ENCODE measurements at places on chromosomes 3 and 15.
A peak's percentile ranks its signal among the peaks of the same experiment; 100 is the strongest.

DNA sequence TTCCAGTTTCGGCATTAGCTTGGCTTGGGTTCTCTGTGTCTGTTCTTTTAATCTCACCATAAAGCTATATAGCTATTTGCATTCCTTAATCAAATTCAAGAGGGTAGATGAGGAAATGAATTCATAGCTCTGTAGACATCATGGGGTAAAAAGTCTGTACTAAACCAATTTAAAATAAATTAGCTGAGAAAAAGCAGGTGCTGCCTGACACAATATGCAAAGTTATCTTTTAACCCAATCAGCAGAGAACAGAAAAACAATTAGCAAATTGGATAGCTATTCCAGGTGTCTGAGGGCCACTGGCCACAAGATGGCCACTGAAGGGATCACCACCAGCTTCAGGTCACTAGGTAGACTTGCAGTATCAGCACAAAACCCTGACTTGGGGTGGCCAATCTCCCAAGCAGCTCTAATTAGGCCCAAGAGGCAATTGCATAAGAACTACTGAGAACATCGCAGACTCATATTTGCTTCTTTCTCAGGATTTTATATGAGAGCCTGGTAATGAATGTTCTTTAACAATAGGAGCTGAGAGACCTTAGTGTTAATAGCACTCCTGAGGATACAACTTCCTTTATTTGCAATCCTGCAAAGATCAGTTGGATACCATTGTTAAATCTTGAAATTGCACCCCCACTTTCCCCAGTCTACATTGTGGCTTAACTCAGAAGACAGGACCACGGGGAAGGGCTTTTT is 494.3 kb downstream of the PDCD6IP start:
- DNase-seq, result no peak

DNA sequence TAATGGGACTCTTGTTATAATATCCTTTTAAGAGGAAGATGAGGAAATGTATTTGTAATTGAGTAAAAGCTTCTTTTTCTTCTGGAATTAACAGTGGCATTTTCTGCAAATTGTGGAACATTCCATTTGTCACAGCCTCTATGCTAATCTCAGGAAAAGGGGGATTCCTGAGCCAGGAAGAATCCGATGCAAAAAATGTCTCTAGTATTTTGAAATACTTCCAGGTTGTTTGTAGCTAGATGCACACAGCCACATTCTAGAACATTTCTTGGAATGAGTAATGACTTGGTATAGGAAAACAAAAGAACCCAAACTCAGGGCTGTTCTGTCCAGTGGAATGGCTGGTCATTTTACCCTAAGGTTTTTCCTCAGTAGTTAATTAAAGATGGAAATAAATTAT is 98.5 kb upstream of the SLC2A2 start:
- no peak for DNase-seq

DNA sequence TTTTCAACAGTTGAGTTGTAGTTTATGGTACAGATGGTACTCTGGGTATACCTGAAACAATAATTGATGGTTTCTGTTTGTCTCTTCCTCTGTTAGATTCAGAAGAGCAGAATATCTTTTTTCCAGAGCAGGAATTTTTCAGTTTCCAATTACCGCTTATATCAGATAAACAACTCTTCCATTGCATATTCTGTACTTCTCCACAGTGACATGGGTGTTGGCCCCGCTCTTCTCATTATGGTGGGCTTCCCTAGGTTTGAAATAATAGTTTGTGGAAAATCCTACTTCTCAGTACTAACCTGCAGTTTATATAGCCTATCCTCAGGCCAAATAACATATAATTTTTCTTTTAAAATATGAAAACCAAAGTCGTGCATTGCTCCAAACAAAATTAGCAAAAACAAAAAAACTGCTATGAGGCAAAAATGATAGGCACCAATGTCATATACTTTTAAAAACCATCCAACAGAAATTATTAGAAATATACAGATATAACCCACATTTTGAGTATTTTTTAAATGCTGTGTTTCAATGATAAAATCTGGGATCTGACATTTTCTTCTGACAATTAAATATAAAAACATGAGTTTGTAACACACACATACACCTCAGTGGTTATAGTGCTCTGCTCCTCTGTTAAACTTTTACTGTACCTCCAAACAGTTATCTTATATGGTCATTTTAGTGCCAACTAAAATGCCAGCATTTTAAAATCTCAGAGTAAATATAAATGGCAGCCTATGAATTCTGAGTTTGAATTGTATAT is 56.8 kb downstream of the CMSS1 start:
- no peak for DNase-seq

- peak; percentile 27 for DNase-seq
Observed at GRCh38 chr3:44913868-44914468, 39.6 kb downstream of the TGM4 start.

- peak; percentile 38 for DNase-seq
Observed at GRCh38 chr15:28086175-28086703, 12.9 kb downstream of the OCA2 start.

DNA sequence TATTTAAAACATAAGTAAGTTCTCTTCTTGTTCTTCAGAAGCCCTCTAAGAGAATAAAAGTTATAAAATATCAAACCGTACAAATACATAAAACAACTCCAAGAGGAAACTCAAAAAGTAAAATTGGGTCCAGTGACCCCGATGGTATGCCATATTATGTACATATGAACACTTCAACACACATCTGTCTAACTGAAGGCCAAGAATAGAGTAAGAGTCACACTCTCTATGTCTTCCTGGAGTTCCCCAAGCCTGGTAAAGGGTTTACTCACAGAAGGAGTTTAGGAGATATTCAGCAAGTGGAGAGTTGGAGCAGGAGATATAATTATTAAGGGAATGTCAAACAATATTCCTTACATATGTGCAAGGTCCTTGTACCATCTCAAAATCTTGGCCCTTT is 101.3 kb upstream of the EIF1B start:
- no peak for DNase-seq

- no peak for DNase-seq
Observed at GRCh38 chr15:91894606-91895005, 41.1 kb downstream of the SLCO3A1 start.

DNA sequence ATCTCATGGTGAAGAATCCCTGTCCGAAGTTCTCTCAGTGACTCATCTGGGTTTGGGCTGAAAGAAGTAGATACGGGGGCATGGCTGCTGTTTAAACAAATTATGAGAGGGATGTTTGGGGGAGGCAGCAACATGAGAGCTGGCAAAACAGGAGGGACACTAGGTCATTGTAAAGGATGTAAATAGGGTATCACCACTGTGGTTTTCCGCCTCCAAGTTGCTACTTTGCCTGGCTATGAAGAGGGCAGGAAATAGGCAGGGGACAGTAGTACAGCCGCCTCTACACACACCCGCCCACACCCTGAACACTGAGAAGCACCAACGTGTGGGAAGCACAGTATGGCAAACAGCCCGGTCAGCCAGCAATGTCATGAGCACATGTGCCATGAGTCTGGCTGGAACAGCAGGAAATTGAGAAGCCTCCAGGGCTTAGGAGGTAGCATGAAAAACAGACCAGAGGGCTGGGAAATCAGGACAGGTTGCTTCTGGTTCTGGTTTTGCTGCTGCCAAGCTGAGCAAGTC is 17.1 kb downstream of the HEXA start:
- DNase-seq, result no peak

- no peak for DNase-seq
Observed at GRCh38 chr3:10771486-10772270, 44.4 kb upstream of the SLC6A11 start.

- DNase-seq, result no peak
Observed at GRCh38 chr3:179942553-179943075, 94.1 kb downstream of the PEX5L start.

GRCh38 chr15:92033723-92034122 is 180.2 kb downstream of the SLCO3A1 start:
- no peak for DNase-seq

- no peak for DNase-seq
Observed at GRCh38 chr3:167940241-167940640, 155.5 kb downstream of the GOLIM4 start.

DNA sequence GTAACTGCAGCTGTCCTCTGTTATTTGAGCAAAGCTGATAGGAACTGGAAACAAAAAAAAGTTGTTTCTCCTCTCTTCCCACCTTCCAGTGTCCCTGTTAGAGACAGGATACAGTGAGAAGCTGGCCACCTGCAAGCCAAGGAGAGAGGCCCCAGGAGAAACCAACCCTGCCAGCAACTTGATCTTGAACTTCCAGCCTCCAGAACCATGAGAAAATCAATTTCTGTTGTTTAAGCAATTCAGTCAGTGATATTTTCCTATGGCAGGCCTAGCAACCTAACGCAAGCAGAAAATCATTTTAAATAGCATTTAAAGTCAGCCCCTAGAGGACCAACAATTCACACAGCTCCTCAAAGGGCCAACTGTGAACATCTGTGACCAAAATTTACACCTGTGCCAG is 291.3 kb downstream of the OXSM start:
- DNase-seq, result no peak

- no peak for DNase-seq
Observed at GRCh38 chr3:66076861-66077470, 38.2 kb upstream of the MAGI1 start.

DNA sequence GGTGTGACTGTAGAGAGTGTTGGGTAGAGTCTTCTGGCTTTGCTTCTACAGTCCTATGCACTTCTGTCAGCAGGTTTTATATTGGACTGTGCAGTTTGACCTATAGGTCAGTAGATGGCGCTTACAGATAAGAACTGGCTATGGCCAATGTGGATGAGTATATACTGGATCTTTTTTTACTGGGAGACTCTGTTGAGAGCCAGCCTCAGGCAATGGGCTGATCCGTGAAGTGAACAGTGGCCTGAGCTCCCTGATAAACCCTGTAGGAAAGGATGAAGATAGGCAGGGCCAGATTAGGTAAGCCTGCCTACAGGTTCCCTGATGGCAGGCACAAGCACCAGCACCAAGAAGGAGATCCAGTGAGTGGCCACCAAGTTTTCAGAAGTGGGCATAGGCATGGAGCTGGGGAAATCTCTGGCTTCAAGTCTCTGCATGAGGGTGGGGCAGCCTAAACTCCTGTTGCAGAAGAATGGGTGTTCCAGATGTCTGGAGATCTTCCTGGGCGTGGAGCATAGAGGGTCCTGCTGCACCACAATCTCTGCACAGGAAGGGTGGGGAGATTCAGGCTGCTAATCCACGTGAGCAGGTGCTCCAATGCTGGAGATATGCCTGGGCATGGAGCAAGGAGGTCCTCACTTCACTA is 326.0 kb upstream of the SGO1 start:
- DNase-seq, result no peak

DNA sequence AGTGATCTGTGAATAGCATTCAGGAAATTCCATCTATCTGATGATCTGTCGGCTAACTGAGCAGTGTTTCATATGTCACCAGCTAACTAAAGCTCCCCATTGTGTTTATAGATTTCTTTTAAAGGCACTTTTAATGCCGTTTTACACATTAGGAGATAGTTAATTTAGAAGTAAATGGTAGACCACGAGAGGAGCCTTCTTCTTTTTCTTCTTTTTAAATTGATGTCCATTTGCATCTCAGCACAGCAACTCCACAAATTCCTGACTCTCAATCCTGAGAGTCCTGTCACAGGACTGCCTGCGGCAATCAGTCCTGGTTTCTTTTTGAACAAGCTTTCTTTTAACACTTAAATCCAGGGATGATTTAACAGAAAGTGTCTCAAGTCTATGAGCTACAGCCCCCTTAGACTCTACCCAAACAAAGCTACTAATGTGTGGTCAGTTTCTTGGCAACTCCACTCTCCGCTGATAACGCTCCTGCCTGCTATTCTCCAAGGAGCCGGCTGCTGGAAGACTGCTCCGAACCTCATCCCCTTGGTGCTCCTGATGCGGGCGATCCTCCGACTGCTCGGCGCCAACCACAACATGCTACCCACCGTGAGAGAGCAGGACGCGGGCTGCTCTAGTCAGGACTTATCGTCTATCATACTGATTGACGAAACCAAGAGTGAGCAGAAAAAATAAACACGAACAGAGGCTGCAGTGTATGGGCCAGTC is 421.4 kb downstream of the MECOM start:
- DNase-seq, result no peak

DNA sequence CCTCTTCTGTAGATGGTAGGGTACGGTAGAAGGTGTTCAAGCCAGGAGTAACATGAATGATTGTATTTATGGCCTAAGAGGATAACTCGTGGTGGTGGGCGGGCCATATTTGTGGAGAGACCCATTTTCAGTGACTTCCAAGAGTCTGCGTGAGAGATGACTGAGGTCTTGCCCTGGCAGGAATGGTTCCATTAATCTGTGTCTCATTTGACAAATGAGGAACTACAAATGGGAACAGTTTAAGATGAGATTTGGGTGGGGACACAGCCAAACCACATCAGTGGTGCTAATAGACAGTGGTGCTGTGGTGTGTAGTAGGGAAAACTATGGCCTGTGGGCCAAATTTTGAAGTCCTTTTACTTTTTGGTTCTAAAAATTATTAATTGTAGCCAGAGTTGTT is 47.1 kb downstream of the FLNB start:
- DNase-seq, result no peak

DNA sequence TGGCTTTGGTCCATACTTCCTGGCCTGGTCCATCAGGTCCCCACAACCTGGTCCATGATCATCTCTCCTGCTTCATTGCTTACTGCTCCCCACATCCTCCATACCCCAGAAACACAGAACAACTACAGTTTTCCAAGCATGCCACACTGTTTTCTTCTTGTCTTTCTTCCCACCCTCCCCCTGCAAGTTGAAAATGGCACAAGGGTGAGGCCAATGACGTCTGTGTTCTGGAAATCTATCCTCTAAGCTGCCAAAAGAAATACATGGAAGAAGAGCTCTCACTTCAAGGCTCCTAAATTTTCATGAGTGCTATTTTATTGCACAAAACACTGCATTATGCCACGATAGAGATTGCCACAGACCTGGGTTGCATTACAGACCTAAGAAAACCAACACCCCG is 404.4 kb downstream of the VPS13C start:
- no peak for DNase-seq

- no peak for DNase-seq
Observed at GRCh38 chr3:40096661-40097111, 212.8 kb upstream of the EIF1B start.

DNA sequence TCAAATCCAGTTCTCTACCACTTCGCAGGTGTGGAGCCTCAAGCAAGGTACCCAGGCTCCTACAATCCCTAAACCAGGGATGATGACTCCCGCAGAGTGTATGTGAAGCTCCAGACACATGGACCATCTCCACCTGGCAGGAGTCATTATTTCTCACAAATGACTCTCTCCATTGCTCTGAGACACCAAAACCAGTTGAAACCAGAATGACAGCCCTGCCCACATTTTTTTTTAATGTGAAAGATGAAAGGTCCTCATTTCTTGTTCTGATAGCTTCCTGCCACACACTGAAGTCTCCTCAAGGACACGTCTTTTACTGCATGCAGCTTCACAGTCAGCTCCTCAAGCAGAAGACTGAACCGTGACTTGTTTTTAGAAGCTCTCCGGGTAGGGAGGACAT is 61.4 kb upstream of the ZBTB38 start:
- DNase-seq, result no peak

DNA sequence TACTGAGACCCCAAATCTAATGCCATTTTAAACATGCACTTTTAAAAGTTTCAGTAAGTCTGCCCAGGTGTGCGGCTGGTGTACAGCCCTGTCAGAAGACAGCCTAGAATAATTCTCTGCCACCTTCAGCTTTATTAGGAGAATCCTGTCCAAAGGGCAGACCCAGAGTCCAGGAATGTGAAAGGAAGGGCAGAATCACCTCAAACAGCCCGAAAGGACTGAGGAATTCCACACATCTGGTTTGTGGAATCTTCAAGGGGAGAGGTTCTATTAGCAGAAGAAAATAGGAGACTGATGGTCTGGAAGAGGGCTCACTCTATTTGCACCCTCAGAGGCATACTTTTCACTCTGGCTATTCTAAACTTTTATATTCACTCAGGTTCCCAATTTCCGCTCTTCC is 46.6 kb downstream of the TYRO3 start:
- no peak for DNase-seq
